ENCODE measurements at places on chromosomes 13 and 19.

DNA sequence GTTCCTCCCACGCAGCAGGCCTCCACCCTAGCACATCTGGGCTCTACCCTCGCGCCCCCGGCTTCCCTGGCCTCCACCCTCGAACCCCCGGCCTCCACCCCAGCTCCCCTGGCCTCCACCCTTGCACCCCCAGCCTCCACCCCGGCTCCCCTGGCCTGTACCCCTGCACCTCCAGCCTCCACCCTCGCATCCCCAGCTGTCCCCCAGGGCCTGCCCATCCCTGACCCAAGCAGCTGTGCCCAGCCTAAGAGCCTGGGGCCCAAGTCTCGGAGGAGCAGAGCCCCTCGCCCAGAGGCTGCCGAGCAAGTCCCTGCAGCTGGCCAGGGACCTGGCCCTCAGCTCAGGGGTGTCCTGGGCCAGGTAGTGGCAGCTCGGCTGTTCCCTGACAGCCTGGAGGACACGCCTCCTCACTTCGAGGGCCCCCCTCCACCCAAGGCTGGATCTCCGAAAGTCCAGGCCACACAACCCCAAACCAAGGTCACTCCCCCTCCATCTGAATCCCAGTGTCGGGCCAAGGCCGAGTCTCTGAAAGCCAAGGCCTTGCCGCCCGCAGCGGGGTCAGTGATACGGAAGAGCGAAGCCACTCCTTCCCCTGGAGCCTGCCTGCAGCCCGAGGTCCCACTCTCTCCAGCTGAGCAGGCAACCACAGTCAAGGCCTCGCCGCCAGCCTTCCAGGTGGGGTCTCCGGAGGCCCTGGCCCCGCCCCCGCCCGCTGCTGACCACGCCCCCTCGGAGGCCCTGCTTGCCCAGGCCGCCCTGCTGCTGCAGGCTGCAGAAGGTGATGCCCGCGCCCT lies 7.9 kb upstream of the ARHGAP33 start:
- DNase-seq, result no peak

- DNase-seq, result no peak
Measured at GRCh38 chr19:38318660-38319059, 985 bp upstream of the KCNK6 start.

GRCh38 chr19:45010306-45010705 lies 9.0 kb downstream of the RELB start:
- DNase-seq, result no peak

DNA sequence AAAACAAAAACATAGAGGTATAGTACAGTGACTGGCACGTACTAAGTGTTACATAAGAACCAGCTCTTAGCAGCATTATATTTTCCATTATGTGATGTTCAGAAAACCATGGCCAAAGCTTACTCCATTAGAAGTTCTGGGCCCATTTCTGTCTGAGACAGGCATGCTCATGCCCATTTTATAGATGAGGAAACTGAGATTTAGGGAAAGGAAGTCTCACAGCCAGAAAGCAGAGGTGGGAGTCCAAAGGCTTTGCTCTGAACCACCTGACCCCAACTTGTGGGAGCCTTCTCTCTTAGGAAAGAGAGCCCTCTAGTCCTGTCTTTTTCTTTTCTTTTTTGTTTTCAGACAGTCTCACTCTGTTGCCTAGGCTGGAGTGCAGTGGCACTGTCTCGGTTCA lies 2.3 kb downstream of the AP2S1 start:
- DNase-seq, result no peak

GRCh38 chr13:80036845-80037504 lies 304.0 kb downstream of the SPRY2 start:
- DNase-seq, result no peak

DNA sequence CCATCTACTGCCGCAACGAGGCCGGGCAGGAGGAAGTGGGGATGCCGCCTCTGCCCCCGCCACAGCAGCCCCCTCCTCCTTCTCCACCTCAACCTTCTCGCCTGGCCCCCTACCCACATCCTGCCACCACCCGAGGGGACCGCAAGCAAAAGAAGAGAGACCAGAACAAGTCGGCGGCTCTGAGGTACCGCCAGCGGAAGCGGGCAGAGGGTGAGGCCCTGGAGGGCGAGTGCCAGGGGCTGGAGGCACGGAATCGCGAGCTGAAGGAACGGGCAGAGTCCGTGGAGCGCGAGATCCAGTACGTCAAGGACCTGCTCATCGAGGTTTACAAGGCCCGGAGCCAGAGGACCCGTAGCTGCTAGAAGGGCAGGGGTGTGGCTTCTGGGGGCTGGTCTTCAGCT lies 3.4 kb upstream of the NUP62 start:
- DNase-seq, result no peak

DNA sequence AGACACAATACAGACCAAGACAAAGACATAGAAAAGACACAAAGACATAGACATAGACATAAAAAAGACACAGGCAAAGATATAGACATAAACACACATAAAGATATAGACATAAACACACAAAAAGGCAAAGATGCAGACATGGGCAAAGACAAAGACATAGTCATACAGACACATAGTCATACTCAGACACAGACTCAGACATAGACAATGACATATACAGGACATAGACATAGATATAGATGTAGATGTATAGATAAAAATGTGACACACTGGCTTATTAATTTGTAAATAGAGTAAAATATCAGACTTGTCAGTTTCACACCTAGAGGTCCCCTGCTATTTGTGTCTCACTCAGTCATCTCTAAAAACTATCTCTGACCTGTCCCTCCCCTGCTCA lies 42.8 kb downstream of the OR10H4 start:
- DNase-seq, result no peak

DNA sequence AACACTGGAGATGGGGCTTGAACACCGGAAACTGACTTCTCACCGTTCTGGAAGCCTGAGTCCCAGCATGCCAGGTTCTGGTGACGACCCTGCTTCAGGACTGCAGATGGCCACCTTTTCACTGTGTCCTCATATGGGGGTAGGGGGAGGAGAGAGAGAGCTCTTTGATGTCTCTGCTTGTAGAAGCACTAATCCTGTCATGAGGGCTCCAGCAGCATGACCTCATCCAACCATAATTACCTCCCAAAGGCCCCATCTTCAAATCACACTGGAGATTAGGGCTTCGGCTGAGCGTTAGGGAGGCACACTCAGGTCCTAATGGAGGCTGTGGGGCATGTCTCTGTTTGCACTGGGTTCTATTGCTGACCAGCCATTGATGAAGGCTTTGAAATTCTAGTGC lies 255.3 kb downstream of the TEX29 start:
- no peak for DNase-seq

DNA sequence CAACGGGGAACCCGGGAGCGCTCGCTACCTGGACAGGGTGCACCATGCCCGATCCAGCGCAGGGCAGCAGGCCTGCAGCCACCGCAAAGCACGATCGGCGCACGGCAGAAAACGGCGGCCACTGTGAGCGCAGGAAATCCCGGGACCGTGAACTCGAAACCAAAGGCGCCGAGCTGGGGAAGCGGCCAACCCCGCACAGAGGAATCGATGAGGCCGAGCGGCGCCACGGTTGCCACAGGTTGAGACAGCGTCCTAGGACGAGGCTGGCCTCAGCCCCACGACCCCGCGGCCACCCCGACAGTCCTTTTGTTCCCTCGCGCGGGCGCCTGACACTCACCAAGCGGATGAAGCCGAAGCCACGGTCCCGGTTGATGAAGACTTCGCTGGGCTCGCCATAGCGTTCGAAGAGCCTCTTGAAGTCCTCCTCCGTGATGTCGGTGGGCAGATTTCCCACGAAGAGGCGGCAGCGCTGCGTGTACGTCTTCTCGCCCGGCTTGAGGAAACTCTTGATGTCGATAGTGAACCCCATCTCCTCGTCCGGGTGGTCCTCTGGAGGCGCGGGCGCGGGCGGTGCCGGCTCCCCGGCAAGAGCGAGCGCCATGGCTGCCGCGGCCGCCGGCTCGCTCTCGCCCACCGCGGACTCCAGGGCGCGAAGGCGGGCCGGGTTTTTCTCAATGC lies 557 bp downstream of the PSPC1 start:
- peak; percentile 59 for DNase-seq

DNA sequence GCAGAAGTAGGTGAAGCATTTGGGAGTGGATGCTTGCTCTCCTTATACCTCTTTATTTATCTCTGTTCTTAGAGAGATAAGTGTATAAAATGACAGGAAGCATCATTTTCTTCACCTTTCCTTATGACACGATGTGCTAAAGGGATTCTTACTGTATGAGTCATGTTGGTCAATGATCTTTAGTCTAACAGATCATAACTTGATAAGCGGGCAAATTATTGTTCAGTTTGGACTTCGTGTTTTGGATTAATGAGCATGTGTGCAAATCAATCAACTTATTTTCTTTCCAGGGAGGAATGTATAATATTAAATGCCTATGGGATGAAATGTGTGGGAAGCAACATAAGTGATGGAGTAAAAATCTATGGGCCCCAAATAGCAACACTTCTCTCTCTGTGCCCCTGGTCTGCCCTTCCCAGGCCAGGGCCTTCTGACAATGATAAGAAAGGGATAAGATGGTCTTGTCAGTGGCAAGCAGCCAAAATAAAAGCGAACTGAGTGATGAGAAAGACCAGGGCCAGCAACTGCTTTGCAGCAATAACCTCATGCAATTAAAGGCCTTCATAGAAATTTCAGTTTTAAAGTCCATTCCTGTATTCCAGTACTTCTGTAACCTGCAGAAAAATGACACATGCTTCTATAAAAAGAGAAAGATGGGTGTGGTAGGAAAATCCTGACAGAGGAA lies 61.4 kb downstream of the SLC10A2 start:
- no peak for DNase-seq

All from NCI-H1092 treated with DMSO at 0.1 percent for 48 hours (cell line).